H54 (cell line): ENCODE measurements at places on chromosomes 2 and 18.
A peak's percentile ranks its signal among the peaks of the same experiment; 100 is the strongest.

GRCh38 chr2:216418981-216419380, 6.7 kb downstream of the SMARCAL1 start:
- DNase-seq, result no peak

- DNase-seq, result peak; percentile 45
These were observed at the start of gene NFATC1 for GRCh38 chr18:79395761-79396404. Gene NFATC1, plus strand, starts transcription at chr18:79395930. Its CDS starts 295 bp downstream, at chr18:79396225.

DNA sequence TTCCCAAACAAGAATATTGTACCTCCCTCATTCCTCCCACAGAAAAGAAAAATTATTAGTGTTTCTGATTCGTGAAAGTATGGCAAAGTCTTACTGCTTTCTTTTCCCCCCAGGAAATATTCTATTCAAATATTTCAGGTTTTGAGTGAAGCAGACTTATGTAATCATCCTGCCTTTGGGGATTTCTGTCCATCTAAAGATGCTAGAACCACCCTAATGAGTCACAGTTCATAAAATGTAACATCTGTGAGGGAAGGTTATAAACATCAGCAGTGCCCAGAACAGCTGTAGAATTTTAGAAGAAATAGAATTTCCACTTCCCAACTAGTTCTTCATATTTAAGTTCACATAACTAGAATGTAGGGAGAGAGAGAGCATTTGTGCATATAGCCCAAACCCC, 39.0 kb downstream of the EEF1B2 start:
- DNase-seq, result no peak

GRCh38 chr18:23586249-23587196, at the start of gene NPC1:
Gene NPC1, minus strand, starts transcription at chr18:23586506. Its CDS starts 163 bp downstream, at chr18:23586343.
- peak; percentile 54 for DNase-seq

GRCh38 chr2:8639122-8639635, 42.7 kb upstream of the ID2 start:
- no peak for DNase-seq

- DNase-seq, result no peak
These were observed 69.6 kb downstream of the MDH1 start for GRCh38 chr2:63658176-63658968.

- no peak for DNase-seq
These were observed 76.6 kb downstream of the CCDC85A start for GRCh38 chr2:56260415-56260814.

GRCh38 chr18:57447154-57447621, 12.0 kb downstream of the ONECUT2 start:
- no peak for DNase-seq

GRCh38 chr2:190979906-190980629, 33.9 kb downstream of the STAT1 start:
- DNase-seq, result no peak

DNA sequence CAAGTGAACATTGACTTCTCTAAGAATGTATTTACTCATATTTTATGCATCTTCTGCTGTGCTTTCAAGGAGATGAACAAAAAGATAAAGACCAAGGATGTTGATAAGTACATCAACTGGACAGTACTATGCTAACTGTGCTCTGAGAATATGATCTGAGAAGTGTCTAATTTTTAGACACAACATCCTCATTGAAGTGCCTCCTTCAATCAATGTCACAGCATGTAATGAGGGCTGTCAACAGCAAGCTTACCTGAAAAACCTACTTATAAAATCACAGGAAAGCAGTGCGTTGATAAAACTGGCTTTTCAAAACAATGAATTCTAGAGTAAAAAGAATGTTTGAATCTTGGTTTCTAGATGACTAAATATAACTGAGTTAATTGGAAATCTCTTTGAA, 452.9 kb upstream of the DSEL start:
- DNase-seq, result no peak

DNA sequence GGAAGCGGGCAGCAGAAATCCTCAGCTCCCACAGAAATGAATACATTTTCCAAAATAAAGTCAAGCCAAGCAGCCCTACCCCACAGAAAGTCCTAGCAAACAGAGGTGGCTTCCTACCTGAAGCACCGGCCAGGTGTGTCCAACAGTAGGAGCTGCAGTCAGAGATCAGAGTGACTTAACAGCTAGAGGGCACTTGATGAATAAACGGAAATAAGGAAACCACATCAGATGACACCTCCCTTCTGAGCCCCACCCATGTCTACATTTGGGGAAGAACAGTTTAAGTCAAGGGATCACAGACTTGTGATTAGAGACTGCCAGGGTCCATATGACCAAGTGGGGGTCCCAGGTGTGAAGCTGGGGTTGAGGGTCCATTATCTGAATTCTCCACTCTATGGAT, at the start of gene CXCR1:
Gene CXCR1 (minus strand): TSS at position 172 of the 400 bp plus-strand sequence. CDS start 1,751 bp downstream, outside the sequence.
- DNase-seq, result no peak

GRCh38 chr18:61531891-61532290, 198.7 kb downstream of the CDH20 start:
- no peak for DNase-seq

- DNase-seq, result no peak
These were observed 686.8 kb upstream of the DDX18 start for GRCh38 chr2:117127680-117128079.

DNA sequence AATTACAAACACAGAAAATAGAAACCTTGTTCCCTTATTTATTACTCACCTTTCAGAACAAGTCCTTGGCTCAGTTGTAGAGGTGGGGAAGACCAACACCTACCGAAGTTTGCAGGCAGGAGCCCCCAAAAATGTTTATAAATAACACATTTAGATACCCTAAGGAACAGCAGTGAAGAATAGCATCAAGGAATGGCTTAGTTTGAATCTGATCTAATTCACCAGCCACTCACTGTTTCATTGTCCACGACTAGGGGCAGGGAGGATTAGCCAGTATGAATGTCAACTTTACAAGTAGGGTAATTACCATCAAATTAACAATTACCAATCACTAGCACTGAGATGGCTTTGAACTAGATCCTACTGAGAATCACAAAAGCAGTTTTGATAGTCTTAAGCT, 65.4 kb downstream of the PRPF40A start:
- no peak for DNase-seq

DNA sequence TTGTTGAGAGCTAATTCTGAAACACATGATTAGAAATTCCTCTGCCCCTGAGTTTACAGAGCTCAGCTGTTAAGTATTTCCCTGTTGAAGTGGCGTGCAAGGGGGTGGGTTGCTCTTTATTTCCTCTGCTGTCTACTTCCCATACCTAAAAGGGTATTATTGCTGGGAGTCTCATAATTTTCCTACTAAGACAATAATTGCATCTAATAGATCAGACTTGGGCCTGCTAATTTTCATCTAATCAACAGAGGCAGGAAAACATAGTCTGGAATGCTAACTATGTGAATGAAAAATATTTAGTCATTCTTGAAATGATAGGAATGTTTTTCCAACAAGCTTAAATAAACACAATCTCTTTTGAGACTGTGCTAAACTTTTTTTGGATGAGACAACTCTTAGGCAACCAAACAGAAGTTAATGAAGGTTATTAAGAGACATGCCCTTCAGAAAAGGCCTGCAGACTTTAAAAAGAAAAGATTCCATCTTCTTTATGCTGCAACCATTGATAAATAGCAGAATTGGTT, 111.4 kb downstream of the FEZ2 start:
- DNase-seq, result peak; percentile 17

GRCh38 chr2:36441816-36442215, 86.2 kb downstream of the CRIM1 start:
- DNase-seq, result no peak

GRCh38 chr2:137775529-137775928, 188.7 kb upstream of the HNMT start:
- DNase-seq, result no peak

DNA sequence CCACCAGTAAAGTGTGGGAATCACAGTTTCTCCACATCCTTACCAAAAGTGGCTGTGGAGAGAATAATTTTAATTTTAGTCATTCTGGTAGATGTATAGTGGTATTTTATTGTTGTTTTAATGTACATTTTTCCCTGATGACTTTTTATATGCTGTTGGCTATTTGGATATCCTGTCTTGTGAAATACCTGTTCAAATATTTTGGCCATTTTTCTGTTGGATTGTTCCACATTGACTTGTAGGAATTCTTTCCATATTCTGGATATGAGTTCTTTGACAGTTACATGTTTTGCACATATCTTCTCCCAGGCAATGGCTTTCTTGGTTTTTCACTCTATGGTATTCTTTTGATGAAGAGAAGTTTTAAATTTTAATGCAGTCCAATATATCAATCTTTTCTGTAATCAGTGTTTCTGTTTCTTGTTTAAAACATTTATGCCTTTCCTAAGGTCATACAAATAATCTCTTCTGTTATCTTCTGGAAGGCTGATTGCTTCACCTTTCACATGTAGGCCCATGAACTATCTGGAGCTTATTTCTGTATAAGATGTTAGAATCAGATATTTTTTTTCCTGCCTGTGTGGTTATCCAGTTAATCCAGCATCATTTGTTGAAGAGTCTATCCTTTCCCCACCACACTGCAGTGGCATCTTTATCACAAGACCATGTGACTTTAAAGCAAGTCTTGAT, 19.0 kb downstream of the AFTPH start:
- DNase-seq, result no peak

GRCh38 chr2:101692041-101692440, 5.5 kb upstream of the MAP4K4 start:
- no peak for DNase-seq

- DNase-seq, result no peak
These were observed 81.3 kb downstream of the OSBPL6 start for GRCh38 chr2:178275600-178275999.

DNA sequence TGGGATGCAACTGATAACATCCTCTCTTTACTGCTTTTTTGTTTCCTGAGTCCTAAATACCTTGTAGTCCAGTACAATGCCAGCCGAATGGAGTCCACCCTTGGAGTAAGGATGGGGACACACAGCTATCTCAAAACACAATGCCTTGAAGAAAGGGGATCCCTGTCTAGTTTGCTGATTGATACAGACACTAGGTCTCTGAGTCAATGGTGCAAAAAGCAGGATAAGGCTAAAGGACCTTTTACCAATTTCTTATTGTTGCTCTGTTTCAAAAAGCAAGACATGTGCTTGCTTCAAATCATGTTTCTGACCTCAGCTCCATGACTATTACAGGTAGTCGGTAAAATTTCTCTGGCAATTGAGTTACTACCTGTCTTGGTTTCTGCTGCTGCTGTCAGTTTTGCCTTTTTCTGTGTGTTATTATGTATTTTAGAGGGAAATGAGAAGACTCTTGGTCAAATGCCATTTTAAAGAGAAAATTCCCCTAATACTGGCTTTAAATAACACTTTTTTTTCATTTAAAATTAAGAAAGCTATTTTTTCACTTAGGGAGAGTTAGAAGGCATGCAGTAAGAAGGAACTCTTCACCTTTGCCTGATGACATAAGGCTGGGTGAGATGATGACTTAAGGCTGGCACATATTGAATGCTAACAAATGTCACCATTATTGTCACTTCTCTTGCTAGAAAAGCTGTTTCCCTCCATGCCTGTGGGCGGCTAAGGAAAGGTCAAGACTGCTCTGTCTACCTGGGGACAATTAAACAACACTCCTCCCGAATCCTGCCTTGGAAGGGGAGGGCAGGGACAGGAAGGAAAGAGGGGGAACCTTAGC, 4.9 kb upstream of the FIGLA start:
- DNase-seq, result no peak

DNA sequence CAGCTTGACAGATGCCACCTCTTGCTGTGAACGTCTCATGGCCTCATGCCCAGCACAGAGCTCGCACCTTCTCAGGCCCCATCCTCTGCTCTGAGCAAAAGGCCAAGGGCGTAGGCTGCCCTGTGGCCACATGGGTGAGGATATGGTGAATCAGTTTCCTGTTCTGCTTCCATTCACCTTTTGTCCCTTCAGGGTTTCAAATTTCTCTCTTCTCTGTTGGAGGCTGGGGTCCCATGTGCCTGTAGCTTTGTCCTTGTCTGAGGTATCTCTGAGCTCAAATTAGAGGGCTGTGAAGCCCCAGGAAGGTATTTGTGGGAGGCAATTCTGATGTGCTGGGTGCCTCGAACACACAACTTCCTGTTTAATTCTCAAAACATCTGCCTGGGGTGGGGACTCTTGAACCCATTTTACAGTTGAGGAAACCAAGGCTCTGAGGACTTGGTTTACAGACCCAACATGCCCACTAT, 29.0 kb downstream of the ZAP70 start:
- DNase-seq, result peak; percentile 36

DNA sequence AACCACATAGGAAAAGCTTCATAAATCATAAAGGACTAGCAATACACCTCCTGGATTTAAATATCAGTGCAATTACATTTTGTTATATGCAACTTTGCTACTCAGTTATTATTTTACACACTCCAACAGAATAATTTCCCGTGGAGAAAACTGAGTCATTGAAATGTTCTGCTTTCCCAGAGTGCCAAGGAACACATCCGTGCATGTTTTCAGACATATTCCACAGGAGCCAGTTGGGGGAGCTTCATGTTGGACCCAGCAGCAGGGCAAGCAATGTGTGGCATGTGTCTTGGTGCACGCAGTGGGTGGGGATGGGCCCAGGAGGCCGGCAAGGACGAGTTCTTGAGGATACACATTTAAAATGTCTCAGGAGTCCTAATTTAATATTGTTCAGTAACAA, 14.4 kb upstream of the SMIM21 start:
- DNase-seq, result no peak

- DNase-seq, result no peak
These were observed 326.5 kb downstream of the SATB2 start for GRCh38 chr2:199131136-199131655.

DNA sequence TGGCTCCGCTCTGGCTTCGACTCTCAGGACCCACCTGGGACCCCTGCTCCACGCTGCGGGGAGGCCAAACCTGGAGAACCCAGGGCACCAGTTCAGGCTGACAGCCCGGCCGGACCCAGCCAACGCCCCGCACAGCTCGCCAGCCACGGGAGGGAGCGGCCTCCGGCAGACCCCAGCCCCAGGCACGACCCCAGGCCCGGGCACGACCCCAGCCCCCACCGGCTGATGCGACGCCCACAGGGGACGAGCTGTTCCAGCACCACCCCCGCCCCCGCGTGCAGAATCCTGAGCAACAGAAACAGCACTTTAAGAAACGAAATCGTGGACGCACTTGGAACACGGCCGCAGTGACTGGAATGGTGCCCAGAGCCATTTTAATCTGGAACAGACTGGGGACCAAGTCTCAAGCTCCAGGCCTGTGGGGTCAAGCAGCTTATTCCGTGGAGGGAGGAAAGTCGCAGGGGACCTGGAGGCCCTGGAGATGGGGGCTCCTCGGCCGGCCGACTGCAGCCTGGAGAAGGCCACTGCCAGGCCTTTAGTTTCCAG, 74.2 kb downstream of the MBP start:
- no peak for DNase-seq

DNA sequence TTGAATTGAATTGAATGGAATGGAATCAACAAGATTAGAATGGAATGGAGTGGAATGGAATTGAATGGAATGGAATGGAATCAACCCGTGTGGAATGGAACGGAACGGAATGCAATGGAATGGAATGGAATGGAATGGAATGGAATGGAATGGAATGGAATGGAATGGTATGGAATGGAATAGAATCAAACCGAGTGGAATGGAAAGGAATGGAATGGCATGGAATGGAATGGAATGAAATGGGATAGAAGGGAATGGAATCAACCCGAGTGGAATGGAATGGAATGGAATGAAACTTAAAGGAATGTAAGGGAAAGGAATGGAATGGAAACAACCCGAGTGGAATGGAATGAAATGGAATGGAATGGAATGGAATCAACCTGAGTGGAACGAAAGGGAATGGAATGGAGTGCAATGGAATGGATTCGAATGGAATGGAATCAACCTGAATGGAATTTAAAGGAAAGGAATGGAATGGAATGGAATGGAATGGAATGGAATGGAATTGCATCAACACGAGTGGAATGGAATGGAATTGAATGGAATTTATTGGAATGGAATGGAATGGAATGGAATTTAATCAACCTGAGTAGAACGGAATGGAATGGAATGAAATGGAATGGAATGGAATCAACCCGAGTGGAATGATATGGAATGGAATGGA, 1146.6 kb downstream of the RPIA start:
- no peak for DNase-seq

GRCh38 chr2:208255557-208256106, 761 bp upstream of the IDH1 start:
- no peak for DNase-seq
